BJ (cell line): ENCODE measurements at places on chromosomes 2 and 18.

DNA sequence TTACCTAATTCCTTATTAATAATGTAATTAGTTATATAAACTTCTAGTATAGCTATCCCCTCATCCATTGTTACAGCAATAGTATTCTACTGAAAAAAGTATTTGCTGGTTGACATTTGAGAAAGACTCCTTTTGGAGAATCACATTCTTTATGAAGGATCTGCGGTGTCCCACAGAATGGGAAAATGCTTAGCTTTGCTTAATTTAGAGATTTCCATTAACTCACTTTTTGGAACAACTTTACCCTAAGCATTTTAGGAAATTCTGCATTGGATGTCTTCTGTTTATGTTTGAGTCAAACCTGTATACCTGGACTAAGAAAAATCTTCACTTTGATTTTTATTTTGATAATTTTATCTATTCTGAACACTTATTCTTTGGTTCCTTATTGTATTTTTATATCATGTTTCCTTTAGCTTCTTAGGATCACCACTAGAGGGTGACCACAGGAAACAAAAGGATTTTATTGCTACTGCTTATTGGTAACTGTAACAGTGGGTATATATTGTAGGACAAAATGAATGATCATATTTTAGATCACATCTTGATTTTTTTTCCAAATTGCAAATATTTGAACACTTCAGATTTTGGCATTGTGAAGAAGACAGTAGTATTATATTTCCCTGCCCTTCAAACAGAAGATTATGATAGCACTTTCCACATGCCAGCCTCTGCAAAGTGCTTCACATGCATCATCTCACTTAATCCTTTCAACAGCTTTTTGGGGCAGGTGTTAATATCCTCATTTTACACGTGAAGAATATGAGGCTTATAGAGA, 79.6 kb downstream of the MIB1 start:
- no peak for DNase-seq

DNA sequence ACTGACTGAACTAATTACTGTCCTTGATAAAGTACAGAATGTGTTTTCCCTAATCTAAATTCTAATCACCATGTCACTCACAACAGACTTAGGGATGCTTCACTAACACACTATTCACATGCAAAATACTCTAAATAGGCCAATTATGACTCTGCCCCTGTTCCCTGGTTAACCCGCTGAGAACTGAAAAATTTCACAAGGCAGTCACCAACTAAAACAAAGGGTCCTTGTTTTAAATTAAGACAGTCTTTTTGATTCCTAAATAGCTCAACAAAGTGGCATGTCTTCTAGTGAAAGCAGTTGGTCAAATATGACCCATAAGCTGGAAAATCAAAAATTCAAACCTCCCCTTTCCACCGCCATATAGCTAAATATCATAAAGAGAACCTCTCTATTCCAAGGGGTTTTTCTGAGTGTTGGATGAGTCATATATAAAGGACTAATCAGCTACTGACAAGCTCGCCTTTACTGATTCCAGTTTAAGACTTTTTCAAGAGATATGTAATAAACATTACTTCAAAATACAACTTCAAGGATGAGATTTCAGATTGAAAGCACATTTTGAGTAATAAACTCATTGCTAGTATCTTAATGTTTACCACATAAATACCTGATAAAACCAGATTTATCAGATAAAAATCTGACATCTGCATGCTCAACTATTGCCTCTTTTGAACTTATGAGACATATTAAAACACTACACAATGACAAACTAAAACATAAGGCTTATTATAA, 235.8 kb downstream of the TCF4 start:
- DNase-seq, result no peak

- peak; percentile 90 for DNase-seq
Observed at GRCh38 chr2:20617892-20618467, 32.9 kb downstream of the HS1BP3 start.

GRCh38 chr2:99691926-99692325, 202.1 kb upstream of the REV1 start:
- no peak for DNase-seq

GRCh38 chr2:181847702-181848101, 43.8 kb upstream of the ITPRID2 start:
- DNase-seq, result no peak

DNA sequence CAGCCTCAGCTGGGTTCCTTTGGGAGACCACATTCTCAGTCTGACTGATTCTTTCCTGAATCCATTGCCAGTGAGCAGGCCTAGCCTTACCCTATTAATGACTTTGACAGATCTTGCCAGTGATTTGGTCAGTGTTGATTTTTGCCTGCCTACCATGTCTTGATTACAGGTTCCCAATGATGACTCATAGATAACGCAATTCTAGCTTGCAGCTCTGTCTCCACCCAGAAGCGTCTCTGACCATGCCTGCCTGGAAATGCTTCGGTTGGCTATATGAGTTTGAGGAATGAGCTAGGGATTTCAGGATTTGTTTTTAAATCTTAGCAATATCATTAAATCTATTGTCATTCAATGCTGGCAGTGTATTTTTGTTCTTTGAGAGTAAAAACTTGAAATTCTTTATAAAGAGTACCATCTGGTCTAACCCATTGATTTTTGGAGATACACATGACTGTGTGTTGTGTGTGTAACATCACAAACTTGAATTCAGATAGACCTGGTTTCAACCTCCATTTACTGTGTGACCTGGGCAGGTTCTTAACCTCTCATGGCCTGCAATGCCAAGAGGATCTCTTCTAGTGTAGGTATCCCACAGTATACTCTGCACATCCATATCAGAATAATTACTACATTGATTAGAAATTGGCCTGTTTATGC, 57.0 kb downstream of the CCDC150 start:
- no peak for DNase-seq

DNA sequence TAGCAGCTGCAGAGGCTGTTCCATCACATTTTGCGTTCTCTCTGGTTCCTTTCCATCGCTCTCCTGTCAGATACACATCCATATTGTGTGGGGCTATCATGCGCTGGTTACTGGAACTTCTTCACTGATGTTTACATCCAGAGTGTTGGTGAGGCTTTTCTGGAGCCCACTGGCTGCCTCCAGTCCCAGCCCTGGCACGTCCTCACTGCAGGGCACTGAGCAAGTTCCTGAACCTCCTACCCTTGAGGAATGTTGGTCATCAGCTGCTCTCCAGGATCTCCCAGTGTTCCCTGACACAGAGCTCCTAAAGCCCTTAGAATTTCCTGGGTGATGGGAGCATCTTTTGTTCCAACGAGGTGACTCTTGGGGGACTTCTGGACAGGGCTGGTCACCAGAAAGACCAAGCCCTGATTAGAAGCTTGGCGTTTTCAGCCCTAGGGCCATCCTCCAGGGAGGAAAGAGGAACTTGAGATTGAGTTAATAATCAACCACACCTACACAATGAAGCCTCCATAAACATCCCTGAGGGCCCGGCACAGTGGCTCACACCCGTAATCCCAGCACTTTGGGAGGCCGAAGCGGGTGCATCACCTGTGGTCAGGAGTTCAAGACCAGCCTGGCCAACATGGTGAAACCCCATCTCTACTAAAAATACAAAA, 81.3 kb downstream of the TFCP2L1 start:
- no peak for DNase-seq

DNA sequence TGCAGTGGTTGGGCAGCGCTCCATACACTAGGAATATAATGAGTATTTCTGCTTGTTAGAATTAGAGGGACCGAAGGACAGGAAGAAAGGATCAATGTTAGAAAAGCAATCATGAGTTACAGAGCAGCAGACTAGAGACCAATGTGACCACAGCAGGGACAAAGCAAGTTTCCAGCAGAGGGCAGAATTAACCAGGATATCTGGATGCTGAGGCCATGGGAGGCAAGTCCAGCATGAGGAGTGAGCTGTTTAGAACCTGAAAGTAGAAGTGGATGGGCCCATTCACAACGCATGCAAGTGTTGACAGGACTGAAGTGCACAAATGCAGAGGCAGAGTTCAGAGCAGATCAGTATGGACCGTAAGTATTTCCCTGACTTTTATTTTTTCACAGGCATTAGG, 910.4 kb upstream of the GYPC start:
- no peak for DNase-seq

DNA sequence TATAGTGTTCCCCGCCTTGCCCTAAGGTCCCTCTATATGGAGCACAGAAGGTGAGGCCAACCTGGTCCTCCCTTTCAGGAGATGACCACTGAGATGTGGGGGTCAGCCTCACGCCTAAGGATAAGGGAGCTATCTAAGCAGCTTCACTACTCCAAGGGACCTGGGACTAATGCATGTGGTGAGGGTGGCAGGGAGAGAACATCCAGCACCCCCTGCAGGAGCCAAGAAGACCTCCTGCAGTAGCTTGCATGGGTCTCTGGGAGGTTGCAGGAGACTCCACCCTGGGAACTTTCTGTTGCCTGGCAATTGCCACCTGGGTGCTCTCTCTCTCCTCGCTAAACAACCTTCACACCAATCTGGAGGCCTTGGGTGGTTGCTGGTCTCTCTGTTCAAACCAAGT, 93.0 kb upstream of the KLHL29 start:
- DNase-seq, result no peak

GRCh38 chr2:142930835-142931398, 53.5 kb downstream of the KYNU start:
- no peak for DNase-seq

GRCh38 chr2:241895712-241896641, 26.4 kb downstream of the RTP5 start:
- DNase-seq, result no peak

DNA sequence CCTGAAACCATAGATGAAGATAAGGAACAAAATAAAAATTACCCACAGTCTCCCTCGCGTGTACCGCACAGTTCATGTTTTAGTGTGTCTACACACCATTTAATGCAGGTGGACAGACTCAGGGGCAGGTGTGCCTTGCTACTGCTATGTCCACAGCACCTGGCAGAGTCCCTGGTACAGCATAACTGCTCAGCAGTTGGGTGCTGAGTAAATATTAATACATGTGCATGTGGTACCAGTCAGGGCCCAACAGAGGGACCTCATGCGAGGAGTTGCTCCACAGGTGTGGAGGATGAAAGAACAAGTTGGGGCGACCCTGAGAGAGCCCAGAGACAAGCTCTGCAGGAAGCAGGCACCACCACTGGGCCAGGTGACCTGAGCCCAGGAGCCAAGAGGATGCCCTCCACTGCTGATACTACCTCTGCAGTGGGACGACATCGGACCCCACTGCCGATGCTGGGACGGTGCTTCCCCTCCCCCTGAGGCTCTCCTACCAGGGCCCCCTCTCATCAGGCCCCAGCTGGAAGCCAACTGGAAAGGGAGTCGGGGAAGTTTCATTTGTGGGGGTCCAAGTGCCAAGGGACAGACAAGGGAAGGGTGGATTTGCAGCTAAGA, 100.8 kb downstream of the NEDD4L start:
- no peak for DNase-seq

DNA sequence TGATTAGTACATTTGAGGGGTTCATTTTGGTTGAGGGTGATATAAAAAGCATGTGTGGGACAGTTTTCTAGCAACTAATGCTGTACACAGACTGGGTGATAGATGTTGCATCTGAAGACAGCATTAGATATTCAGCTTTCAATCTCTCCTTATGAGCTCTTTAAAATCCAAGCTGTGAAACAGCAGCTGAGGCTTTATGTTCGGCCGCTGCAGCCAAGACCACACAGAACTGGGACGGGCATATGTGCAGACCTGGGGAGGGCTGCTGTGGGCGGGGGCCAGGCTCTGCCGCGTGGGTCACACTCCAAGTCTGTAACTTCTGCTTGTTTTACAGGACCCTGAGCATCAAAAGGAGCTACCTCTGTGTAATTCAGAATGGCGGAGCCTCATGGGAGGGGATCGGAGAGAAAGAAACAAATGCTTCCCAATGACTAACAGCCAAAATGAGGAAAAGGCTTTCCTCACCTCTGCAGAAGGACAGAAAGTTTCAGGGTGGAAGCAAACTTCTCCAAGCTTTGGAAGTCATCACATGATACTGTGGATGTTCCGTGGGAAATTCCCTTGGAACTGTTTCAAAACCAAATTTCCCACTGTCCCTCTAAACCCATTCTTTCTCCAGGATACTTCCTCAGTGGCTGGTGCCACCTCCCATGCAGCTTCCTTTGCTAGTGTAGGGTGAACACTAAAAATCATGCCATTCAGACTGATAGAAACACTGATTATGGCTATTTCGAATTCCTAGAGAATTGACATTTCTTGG, 711.9 kb upstream of the ID2 start:
- DNase-seq, result no peak

DNA sequence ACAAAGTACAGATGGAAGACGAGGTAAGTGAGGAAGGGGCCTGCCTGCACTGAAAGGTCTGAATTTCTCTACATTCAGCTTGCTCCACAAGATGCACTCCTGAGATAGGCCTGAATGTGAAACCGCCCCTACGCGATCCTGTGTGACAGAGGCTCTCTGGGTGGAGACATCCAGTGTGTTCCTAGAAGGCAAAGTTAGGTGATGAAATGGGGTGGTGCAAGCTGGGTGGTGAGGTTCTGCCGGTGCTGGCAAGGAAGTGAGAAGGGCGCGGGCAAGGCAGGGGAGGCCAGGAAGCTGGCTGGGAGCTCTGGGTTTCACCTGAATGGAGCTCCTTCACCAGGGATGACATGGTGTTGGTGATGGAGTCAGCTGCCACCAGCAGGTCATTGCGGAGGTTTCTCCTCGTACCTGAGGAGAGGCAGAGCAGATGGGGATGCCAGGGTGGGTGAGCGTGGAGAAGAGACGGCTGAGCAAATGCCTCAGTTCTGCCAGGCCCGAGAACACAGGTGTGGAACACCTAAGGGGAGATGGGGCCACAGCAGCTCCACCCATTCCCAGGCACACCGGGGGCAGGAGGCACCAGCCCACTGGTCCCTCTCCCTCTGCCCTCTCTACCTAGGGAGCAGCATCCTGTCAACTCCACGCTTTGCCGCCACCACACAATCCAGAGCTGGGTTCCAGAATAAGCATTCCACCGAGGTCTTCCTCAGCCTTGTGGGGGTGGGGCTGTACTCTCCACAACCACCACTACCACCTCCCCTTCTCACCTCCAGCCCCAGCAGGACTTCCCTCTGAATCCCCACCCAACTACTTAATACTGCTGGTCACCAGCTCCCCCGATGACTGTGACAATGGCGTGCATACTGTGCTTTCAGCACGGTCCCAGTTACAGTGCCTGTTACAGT, 45.5 kb upstream of the DNMT3A start:
- no peak for DNase-seq

GRCh38 chr2:105110295-105110829, 72.5 kb downstream of the MRPS9 start:
- no peak for DNase-seq

GRCh38 chr2:88818381-88818780, 126.9 kb downstream of the RPIA start:
- DNase-seq, result no peak
